ENCODE measurements at places on chromosomes 7 and 10.

DNA sequence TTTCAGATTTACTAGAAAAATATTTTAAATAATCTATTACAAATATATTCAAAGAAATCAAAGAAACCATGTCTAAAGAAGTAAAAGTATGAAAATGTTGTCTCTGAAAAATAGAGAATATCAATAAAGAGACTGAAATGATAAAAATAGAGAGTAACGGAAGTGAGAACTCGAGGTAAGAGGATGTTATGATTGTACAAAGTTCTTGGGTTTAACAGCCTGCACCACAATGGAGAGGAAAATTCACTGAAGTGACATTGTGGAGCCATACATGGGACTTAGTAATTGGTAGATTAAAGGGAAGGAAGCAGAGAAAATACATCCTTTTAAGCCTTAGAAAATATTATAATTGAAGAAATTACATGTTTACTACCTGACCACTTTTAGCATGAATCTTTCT is 77.9 kb downstream of the THSD7A start:
- no peak for DNase-seq

DNA sequence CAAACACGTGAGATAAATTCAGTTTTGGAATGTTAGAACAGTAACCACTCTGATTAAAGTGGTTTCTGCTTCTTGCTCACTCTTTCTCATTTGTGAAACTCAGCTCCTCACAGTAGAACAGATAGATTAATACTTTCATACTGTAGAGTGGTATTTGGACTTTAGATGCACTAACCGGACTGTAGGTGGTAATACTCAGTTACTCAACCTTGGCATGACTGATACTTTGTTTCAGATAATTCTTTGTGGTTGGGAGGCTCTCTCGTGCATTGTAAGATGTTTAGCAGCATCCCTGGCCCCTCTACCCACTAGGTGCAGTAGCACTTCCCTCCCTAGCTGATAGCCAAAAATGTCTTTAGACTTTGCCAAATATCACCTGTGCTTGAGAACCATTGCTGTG is 37.6 kb downstream of the MCU start:
- no peak for DNase-seq

- no peak for DNase-seq
These were observed 53.1 kb upstream of the KMT2E start for GRCh38 chr7:104960741-104961448.

DNA sequence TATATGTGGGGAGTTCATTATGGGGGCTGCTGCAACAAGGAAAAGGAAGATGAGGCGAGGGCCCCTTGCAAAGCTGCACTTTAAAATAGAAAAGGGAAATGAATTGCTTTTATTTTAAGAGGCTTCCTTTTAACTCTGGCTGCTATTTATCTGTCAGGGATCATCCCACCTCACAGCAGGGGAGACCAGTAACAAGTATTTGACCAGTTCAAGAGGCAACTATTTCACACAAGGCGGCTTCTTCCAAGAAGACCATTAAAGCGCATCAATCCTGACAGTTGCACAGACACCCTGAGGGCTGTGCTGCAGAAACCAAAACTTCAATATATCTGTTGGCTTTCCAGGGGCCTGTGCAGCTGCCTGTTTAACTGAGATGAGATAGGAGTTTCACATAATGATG is 1009.2 kb downstream of the SORCS3 start:
- no peak for DNase-seq

DNA sequence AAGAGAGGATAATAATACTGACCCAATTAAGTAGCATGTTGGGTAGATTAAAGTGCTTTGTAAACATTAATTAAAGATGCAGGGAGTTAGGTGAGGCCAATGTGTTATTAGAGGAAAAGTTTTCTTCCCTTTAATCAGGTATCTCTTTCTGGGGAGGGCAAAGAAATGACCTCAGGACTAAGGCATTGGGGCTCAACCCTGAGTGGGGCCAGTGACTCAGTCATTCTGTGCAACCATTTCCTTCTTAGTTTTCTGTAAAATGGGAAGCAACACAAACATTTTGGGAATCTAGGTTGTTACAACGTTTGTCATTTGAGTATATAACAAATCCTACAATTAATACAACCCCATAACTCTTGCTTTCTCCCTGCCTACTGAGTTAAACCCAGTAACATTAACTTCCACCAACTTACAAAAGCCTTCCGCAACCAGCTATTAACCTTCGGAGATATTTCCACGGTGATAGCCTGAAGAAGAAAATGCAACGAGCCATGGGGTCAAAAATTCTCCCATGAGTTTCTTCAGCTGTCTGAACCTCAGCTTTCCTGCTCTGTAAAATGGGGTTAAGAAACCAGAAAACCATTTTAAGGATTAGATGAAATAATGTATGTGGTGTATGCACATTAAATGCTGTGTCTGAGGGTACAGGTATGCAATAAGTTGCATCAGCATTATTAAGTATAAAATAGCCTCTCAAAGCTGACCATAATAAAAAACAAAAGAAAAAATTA is 965 bp upstream of the PROSER2 start:
- no peak for DNase-seq

- DNase-seq, result no peak
These were observed 90.0 kb downstream of the MYOF start for GRCh38 chr10:93392121-93392520.

- DNase-seq, result no peak
These were observed 61.6 kb upstream of the UNC5B start for GRCh38 chr10:71150796-71151195.

DNA sequence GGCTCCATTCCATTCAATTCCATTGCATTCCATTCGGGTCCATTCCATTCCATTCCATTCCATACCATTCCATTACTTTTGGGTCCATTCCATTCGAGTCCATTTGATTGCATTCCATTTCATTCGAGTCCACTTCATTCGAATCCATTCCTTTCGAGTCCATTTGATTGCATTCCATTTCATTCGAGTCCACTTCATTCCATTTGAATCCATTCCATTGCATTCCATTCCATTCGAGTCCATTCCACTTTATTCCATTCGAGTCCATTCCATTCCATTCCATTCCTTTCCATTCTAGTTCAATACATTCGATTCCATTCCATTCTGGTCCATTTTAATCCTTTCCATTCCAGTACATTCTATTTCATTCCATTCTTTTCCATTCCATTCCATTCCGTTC is 334.0 kb downstream of the ZNF33B start:
- DNase-seq, result no peak

DNA sequence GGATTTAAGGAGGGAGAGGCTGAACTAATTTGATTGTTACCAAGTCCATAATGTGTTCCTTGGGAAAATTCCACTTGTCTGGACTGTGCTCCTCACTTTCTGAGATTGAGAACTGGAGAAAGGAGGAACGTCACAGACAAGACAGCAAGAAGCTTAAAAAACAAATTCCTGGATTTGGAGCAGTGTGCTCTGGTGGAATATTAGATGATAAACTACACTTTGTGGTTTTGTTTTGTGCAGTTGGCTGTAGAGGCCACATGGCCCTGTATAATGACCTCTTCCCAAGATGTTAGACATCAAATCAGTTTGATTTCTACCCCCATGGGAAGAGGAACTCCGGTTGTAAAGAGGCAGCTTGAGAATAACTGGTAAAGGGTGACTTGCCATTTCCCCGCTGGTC is 421.3 kb upstream of the GALNT17 start:
- DNase-seq, result no peak

- no peak for DNase-seq
These were observed 339.0 kb downstream of the GPR37 start for GRCh38 chr7:124426621-124427020.

GRCh38 chr10:44724415-44725174 is 186.5 kb upstream of the TMEM72 start:
- no peak for DNase-seq

DNA sequence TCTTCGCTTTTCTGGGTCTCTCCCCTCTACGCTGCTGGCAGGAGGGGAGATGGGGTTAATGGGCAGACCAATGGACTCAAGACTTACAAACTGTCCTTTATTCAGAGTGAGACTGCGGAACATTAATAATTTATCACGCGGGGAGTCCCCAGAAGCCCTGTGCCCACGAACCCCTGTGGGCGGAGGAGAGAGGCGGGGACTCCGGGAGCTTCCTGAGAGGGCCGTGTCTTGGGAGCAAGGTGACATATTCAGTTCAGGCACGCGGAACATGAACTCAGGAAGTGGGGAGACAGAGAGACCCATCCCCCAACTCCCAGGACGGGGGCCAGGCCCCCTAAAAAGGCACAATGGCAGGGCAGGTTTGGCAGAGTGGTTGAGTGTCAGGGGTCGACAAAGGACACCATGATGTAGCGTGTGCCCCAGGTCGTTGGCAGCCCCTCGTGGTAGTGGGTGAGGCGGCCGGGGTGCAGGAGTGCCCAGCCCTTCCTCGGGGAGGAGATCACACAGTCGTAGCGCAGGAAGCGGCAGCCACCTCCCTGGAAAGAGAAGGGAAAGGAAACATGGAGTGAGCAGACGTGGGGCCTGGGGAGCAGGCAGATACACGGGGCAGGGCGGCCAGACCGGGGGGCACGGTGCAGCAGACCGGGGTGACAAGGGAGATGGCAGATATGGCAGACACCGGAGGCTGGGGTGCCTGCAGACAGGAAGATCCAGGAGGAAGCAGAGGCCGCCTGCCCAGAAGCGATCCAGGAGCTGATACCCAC is 5.2 kb upstream of the MOGAT3 start:
- no peak for DNase-seq

GRCh38 chr7:25854608-25855497 is 297.1 kb upstream of the NFE2L3 start:
- DNase-seq, result peak; percentile 98

DNA sequence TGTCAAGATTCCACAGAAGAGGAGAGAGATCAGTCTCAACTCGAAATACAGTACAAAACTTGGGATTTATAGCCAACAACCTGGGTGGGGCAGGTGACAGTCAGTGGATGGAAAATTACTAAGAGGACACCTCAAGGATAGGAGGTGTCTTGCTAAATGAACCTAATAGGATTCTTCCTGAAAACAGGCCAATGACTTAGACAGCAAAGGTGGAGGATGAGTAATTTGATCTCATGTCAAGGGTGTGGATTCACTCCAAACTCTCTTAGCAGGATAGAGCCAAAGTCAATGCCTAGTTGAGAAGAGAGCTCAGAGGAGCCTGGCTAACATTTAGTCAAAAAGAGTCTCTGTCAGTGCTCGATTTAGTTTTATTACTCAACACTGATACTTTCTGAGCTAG is 106.7 kb upstream of the INSYN2A start:
- DNase-seq, result peak; percentile 42

- no peak for DNase-seq
These were observed 59.6 kb upstream of the AKR1E2 start for GRCh38 chr10:4766454-4766853.

DNA sequence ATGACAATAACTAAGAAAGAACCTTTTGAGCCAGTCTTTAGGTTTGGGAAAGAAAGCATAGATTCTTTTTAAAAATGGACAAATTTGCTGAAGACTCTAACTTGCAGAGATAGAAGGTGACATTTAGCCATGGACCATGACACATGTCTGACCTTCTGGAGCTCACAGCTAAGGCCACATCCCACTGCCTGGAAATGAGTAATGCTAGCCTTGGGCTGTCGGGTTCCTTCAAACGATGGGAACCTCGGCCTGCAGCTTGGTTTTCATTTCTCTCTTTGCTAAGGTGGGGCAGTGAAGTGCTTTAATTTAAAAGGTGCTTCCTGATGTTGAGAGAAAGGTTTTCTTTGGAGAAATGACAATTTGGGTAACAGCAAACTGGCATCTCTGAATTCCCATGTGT is 223.2 kb downstream of the FANK1 start:
- no peak for DNase-seq

GRCh38 chr7:124765401-124766352 is at the start of gene GPR37:
Gene GPR37, minus strand, starts transcription at chr7:124765792. Its CDS starts 816 bp downstream, at chr7:124764976.
- DNase-seq, result peak; percentile 75

DNA sequence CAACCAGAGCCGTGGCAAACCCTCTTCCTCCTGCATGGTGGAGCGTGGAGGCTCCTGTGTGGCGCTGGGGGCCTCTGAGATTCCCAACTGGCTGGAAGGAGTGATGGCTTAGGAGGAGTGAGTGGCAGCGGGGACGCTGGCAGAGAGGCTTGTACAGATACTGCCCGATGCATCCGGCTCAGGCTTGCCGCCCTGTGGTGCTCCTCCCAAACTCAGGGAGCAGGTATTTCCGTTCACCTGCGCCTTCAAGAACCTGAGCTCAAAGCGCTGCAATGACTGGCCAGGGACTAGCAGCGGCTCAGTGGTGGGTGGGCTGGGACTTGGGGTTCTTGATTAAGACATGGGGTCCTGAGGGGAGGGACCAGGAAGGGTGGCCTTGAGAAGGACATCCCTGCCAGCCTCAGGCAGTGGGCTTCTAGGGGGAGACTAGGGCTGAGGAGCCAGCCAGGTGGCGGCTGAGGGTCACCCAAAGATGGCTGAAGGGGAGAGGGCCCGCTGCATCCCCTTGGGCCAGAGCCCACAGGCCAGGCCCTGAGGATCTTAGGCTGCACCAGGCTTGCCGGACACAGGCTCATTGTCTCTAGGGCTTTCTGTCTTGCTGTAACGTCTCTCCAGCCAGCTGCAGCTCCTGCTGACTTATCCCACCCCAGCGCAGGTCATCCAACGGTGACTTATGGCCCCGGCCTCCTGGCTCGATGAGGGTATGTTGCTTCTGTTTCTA is 3.2 kb downstream of the ZNF775 start:
- DNase-seq, result no peak

DNA sequence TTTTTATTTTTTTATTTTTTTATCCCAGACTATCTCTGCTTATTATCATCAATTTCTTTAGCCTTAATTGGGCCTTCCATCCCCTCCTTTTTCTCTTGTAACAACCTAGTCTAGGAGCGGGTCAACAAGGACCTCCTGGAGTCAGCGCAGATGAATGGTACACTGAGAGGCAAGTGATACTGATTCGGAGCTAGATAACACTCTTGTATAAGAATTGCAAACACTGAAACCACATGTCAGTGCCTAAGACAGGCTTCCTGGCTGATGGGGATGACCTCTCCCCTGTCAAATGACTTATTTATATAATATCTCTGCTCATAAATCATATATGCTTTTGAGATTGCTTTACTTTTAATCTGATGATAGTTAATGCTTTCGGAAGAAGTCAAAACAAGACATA is 22.7 kb downstream of the BPGM start:
- DNase-seq, result no peak

GRCh38 chr7:6032167-6032566 is 991 bp downstream of the ANKRD61 start:
- no peak for DNase-seq

GRCh38 chr7:131244259-131244852 is 83.3 kb upstream of the MKLN1 start:
- DNase-seq, result peak; percentile 82

- DNase-seq, result no peak
These were observed 10.6 kb downstream of the FAS start for GRCh38 chr10:89001024-89001728.

- DNase-seq, result no peak
These were observed 58.9 kb upstream of the SEMA3C start for GRCh38 chr7:80977751-80978150.

DNA sequence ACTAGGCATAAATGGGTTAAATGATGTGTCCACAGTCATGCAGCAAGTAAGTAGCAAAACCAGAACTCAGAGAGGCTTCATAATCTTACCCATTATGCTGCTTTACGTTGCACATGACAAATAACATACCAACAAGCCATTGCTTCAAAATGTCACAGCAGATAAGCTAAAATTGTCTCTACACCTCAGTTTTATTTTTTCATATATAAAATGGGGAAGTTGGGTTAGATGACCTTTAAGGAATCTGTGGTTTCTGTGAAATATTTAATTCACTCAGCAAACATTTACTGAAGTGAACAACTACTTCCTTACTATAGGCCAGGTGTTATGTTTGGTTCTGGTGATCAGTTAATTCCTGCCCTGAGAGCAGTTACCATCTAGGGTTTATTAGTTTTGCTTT is 2.2 kb upstream of the ASCC1 start:
- DNase-seq, result no peak

GRCh38 chr7:24912874-24913514 is 67.0 kb downstream of the OSBPL3 start:
- no peak for DNase-seq

GRCh38 chr10:26857991-26858706 is 2.6 kb downstream of the ABI1 start:
- no peak for DNase-seq
